ENCODE measurements at places on chromosomes 2 and 18. TPM values are rescaled to one million over a fixed set of nuclear protein-coding genes. Genes with fewer than 3 reads are reported as not detected.

Gene CFAP65
- total RNA-seq: not detected

Gene DNAJC5G
- total RNA-seq: not detected

Gene RASGRP3
- 16.0 TPM for total RNA-seq

Gene PPP1R1C
- total RNA-seq: not detected

Gene TSPYL6
- not detected for total RNA-seq

Gene HOXD10
- total RNA-seq: not detected

Gene FKBP1B
- 9.7 TPM for total RNA-seq

Gene CDH2
- 0.58 TPM for total RNA-seq

Gene PCARE
- not detected for total RNA-seq

Gene LIMS4
- total RNA-seq: not detected

Gene LYPD6
- not detected for total RNA-seq

Gene NEDD4L
- 149 TPM for total RNA-seq

Gene CPO
- 0.37 TPM for total RNA-seq

Gene ARID5A
- total RNA-seq: 9.3 TPM

Gene NYAP2
- under 0.01 TPM for total RNA-seq

Gene OR6B2
- total RNA-seq: not detected

Gene PSMG2
- total RNA-seq: 11.6 TPM

Gene RGPD3
- total RNA-seq: 0.55 TPM

Gene NUP35
- 59.5 TPM for total RNA-seq

Gene THOC1
- 21.0 TPM for total RNA-seq
